Bronchial smooth muscle cell (primary cell): ENCODE measurements at places on chromosomes 1 and 21. TPM values are rescaled to one million over a fixed set of nuclear protein-coding genes. Genes with fewer than 3 reads are reported as not detected.

The ADAMTSL4 gene
- 14.0 and 16.7 TPM in 2 replicates for total RNA-seq

The KCND3 gene
- under 0.01 TPM in 2 replicates for total RNA-seq

The OR2T29 gene
- not detected in 2 replicates for total RNA-seq

The ATAD3B gene
- 11.7 and 19.3 TPM in 2 replicates for total RNA-seq

The SORT1 gene
- total RNA-seq, result 1.2 and 1.4 TPM in 2 replicates
